ENCODE measurements at places on chromosomes 7 and 10.

DNA sequence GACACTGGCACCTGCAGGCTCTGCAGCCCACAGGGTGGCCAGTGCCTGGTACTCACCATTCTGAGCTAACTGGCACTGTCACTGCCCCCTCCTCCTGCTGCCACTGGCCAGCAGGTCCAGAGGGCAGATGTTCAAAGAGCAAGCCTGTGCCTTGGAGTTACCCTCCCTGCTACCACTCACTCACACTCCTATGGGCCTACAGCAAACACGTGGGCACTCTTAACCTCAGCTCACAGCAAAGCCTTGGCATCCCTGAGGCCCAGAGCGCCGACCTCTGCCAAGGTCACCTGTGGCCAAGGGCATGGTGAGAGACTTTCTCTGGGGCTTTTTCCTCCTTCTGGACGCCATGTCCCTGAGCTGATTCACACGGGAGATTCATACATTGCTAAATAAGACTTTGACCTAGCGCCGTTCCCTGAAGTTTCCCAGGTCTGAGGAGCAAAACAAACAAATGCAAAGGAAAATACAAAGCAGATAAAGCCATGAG, 270.0 kb upstream of the PPP2R2D start:
- H3K27me3 ChIP-seq: no peaks in the 10 kb centered on the region
- no peak overlapping the region for H3K4me3 ChIP-seq
- H3K36me3 ChIP-seq: no peaks in the 10 kb centered on the region
- no peak for DNase-seq

- no peaks in the 10 kb centered on the region for H3K36me3 ChIP-seq
- H3K4me1 ChIP-seq: no peaks in the 10 kb centered on the region
- no peaks in the 10 kb centered on the region for H3K27me3 ChIP-seq
Observed at GRCh38 chr7:129975309-129975708, 22.5 kb upstream of the UBE2H start.

- H3K4me1 ChIP-seq: peaks cover 16% of the 10 kb centered on the region
- no peak overlapping the region for H3K4me3 ChIP-seq
- no peak overlapping the region for H3K27ac ChIP-seq
- H3K36me3 ChIP-seq: no peaks in the 10 kb centered on the region
Observed at GRCh38 chr7:112448891-112449290, 1.4 kb upstream of the IFRD1 start.

DNA sequence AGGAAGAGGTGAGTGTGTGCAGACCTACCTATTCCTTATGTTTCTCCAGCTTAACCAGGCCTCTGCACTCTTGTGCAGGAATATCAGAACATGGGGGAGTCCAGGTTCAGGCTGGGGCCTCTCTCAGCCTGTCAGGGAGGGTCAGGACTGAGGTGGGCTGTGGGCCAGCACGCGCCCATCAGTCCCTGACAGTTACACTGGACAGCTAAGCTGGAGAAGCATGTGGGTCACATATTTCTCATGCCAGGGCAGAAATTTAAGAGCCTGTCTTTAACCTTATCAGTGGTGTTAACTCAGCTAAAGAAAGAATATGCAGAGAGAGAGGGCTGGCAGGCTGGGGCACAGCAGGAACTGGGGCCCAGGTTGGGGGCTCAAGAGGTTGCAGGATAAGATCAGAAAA, 8.7 kb upstream of the POLD2 start:
- no peaks in the 10 kb centered on the region for H3K27me3 ChIP-seq
- no peaks in the 10 kb centered on the region for H3K36me3 ChIP-seq
- H3K4me3 ChIP-seq: no peak overlapping the region
